ENCODE measurements at places on chromosomes 2 and 18.

DNA sequence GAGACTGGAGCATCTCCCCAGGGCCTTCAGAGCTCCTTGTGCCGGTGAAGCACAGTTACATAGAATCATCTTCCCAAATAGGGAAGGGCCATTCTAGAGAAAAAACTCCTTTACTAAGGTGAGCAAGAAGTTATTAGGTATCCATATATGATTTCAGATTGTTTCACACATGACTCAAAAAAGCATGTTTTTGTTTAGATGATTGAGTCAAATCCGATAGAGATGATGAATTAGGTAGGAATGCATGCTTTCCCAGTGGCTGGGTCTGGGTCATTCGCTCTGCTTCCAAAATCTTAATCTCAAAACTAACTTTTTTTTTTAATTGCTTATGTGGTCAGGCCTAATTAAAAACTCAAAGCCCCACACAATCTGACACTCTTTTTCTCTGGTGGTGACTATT is 3.8 kb downstream of the NT5C1B start:
- no peak for DNase-seq
- no peaks in the 10 kb centered on the region for H3K4me1 ChIP-seq
- no peaks in the 10 kb centered on the region for H3K27me3 ChIP-seq
- H3K4me3 ChIP-seq: no peak overlapping the region

- peaks cover 18% of the 10 kb centered on the region for H3K4me1 ChIP-seq
- peaks cover 34% of the 10 kb centered on the region for H3K36me3 ChIP-seq
- no peak overlapping the region for H3K4me3 ChIP-seq
- H3K27me3 ChIP-seq: no peaks in the 10 kb centered on the region
Observed at GRCh38 chr2:232872826-232873225, 2.8 kb downstream of the SNORC start.

GRCh38 chr2:172288603-172289002 is 138.8 kb upstream of the ITGA6 start:
- H3K4me1 ChIP-seq: no peaks in the 10 kb centered on the region
- H3K4me3 ChIP-seq: no peak overlapping the region
- H3K27me3 ChIP-seq: no peaks in the 10 kb centered on the region
- no peaks in the 10 kb centered on the region for H3K36me3 ChIP-seq

DNA sequence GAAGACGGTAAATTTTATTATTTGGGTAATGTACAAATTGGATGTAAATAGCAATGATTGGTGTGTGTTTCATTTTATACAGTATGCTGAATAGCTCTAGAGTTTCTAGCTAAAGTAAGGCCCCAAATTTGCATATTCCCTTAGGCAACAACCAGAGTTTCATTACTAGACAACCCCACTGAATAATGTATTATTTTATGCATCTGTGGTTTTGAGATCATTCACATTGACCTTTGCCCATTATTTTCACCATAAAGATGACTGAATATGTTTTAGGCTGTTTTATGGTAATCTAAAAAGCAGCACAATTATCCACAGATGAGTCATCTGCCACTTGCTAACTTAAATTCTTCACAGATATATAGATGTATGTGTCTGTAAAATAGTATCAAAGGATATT is 44.5 kb upstream of the C2orf74 start:
- no peak overlapping the region for H3K27ac ChIP-seq
- H3K4me1 ChIP-seq: no peaks in the 10 kb centered on the region
- H3K4me3 ChIP-seq: no peak overlapping the region
- H3K27me3 ChIP-seq: no peaks in the 10 kb centered on the region
- DNase-seq: no peak
- H3K36me3 ChIP-seq: no peaks in the 10 kb centered on the region

DNA sequence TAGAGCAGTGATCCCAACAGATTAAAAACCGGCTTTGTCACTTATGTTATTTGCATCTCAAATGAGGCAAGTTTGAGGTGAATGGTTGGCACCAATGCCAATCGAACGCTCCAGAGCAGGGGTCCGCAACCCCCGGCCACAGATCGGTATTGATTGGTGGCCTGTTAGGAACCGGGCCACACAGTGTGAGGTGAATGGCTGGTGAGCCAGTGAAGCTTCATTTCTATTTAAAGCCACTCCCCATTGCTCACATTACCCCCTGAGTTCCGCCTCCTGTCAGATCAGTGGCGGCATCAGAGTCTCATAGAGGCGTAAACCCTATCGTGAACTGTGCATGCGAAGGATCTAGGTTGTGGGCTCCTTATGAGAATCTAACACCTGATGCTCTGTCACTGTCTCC is 132.0 kb downstream of the TMEM182 start:
- no peak for DNase-seq
- no peaks in the 10 kb centered on the region for H3K36me3 ChIP-seq
- H3K27ac ChIP-seq: no peak overlapping the region
- H3K27me3 ChIP-seq: no peaks in the 10 kb centered on the region

DNA sequence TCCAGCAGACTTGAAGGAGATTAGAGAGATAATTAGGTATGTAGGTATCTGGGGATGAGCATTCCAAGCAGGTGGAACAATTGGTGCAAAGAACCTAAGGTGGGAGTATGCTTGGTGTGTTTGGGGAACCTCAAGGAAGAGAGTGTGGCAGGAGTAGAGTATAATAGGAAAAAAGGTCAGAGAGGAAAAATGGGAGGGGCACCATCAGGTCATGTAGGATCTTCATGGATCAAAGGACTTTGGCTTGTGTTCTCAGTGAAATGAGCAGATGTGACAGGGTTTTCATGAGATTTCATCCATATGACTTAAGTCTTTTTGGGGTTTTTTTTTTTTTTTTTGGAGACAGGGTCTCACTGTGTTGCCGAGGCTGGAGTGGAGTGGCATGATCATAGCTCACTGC is 47.3 kb downstream of the RBBP8 start:
- H3K36me3 ChIP-seq: peaks cover 18% of the 10 kb centered on the region
- peaks cover 40% of the 10 kb centered on the region for H3K4me1 ChIP-seq

DNA sequence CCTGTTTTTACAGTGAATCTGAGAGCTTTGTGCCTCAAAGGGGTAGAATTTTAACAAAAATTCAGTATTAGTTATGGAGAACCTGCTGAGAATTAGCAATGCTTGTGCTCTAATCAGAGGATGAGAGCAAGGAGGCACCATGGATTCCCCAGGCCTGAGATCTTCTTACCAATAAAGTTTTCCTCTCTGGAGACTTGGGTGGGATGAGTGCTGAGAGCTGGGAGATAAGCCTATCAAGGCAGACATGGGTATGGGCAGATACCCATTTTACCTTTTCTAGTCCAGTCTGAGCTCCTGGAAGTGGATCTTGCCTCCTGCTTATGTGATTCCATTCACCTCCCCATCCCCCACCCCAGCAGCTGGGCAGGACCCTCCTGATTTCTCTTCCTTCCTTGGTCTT is 53.9 kb downstream of the BMP10 start:
- no peaks in the 10 kb centered on the region for H3K36me3 ChIP-seq
- H3K4me1 ChIP-seq: no peaks in the 10 kb centered on the region
- DNase-seq: no peak
- no peak overlapping the region for H3K4me3 ChIP-seq

DNA sequence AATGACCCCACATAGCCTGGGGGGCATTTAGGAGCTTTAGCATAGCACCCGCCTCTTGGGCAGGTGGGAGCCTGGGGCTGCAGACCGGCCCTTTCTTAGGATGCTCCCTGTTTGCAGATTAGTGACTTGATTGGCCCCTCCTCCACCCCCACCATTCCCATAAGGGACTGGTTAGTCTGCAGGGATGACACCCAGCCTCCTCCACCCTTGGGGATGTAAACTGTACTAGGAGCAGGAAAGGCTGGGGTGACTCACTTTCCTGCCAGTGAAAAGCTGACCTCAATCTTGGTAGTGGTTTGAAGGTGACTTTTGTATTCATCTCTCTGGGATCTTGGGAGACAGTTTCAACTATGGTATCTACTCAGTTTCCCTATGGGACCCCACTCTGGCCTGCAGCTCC is 24.2 kb downstream of the CTIF start:
- no peak overlapping the region for H3K27ac ChIP-seq
- no peaks in the 10 kb centered on the region for H3K36me3 ChIP-seq
- H3K4me1 ChIP-seq: peaks cover 21% of the 10 kb centered on the region
- no peak overlapping the region for H3K4me3 ChIP-seq

GRCh38 chr2:210459880-210460279 is 16.7 kb downstream of the LANCL1 start:
- DNase-seq: no peak
- H3K4me3 ChIP-seq: no peak overlapping the region
- H3K36me3 ChIP-seq: peaks cover 6% of the 10 kb centered on the region
- no peak overlapping the region for H3K27ac ChIP-seq
- H3K27me3 ChIP-seq: no peaks in the 10 kb centered on the region

GRCh38 chr18:74651327-74652128 is 53.9 kb downstream of the ZNF407 start:
- no peaks in the 10 kb centered on the region for H3K4me1 ChIP-seq
- H3K27ac ChIP-seq: no peak overlapping the region
- no peak overlapping the region for H3K4me3 ChIP-seq
- no peak for DNase-seq
- no peaks in the 10 kb centered on the region for H3K27me3 ChIP-seq
- H3K36me3 ChIP-seq: no peaks in the 10 kb centered on the region

DNA sequence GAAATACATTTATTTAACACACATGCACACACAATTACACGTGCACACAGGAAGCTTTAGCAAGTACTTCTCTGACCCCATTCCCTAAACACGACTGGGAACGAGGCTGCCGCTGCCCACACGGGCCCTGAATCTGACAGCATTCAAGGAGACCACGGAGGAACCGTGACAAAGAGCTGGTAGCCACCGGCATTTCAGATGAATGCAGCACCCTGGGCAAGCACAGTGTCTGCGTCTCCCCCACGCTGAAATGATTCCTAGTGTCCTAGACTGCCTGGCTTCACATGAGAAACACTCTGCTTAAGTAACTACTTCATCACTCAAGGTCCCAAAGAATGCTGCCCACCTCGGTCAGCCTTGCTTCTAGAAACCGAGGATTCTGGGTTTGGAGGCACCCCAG is 95.0 kb downstream of the HDAC4 start:
- H3K27ac ChIP-seq: no peak overlapping the region
- peaks cover 3% of the 10 kb centered on the region for H3K36me3 ChIP-seq
- no peak for DNase-seq
- no peak overlapping the region for H3K4me3 ChIP-seq
- no peaks in the 10 kb centered on the region for H3K4me1 ChIP-seq
- no peaks in the 10 kb centered on the region for H3K27me3 ChIP-seq

- DNase-seq: no peak
- H3K27ac ChIP-seq: no peak overlapping the region
- H3K27me3 ChIP-seq: peaks cover 91% of the 10 kb centered on the region
- H3K36me3 ChIP-seq: no peaks in the 10 kb centered on the region
- no peaks in the 10 kb centered on the region for H3K4me1 ChIP-seq
Observed at GRCh38 chr18:6948281-6949055, 169.1 kb downstream of the LAMA1 start.
